NCI-H146 (cell line): ENCODE measurements at places on chromosomes 5 and 9.

GRCh38 chr5:59661311-59661710, 232.2 kb downstream of the PDE4D start:
- no peak for DNase-seq

- peak; percentile 61 for DNase-seq
These were observed 8.6 kb downstream of the SPINK1 start for GRCh38 chr5:147822686-147823491.

DNA sequence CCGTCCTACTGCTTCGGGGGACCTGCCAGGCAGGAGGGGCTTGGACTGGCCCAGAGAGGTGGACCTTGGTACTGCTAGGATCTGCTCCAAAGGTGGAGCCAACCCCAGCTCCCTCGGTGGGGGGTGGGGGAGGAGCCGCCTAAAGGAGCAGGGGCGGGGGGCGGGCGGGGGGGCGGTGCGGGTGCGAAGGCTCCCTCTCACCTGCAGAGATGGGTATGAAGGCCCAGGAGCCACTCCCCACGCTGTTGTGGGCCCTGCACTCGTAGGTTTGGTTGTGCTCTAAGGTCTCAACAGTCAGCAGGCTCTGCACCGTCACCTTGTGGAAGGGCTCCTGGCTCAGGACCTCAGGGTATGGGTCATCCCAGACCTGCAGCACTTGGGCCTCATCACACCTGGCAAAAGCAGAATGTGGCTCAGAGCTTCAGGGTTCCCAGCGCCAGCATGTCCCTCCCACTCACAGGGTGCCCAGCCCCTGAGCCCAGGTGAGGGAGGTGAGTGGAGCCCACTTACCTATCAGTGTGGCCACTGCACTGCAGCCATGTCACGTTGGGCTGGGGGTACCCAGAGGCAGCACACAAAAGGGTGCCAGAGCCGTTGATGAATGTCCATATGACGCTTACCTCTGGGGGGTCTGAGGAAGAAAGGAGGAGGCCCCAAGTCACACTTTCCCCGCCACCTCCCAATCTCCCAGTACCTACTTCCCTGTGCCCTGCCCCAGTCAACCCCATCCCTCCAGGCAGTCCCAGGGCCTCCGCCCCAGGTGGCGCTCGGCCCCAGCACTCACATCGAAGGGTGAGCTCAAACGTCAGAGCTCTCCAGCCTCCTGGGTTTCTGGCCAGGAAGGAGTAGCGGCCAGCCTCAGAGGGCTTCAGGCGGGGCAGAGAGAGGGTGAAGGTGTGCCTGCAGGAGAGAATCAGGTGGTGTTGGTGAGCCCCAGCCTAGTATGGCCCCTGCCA, 16.4 kb downstream of the CSF1R start:
- DNase-seq = no peak

- no peak for DNase-seq
These were observed 20.0 kb upstream of the PCAT7 start for GRCh38 chr9:94534901-94535300.

- DNase-seq = no peak
These were observed 134.8 kb downstream of the CMYA5 start for GRCh38 chr5:79824444-79824843.

- DNase-seq = no peak
These were observed 6.9 kb upstream of the ZBTB5 start for GRCh38 chr9:37471942-37472684.

GRCh38 chr9:86665416-86665815, 281.9 kb downstream of the GAS1 start:
- DNase-seq = no peak

DNA sequence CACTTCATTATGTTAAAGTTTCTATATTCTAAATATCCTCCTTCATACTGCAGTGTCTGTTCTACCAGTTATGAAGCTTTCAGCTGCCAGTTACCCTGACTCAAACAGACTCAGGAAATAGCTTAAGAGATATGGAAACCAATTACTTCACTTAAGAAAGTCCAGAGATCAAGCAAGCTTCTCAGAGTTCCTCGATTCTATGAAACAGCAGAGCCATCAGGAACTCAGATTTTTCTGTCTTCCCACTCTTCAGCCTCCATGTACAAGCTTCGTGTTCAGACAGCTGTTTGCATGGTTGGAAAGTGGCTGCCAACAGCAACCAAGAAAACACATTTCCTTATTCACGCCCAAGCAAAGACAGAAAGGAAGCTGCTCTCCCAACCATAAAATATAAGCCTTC, 216.1 kb downstream of the ACTL7B start:
- no peak for DNase-seq

DNA sequence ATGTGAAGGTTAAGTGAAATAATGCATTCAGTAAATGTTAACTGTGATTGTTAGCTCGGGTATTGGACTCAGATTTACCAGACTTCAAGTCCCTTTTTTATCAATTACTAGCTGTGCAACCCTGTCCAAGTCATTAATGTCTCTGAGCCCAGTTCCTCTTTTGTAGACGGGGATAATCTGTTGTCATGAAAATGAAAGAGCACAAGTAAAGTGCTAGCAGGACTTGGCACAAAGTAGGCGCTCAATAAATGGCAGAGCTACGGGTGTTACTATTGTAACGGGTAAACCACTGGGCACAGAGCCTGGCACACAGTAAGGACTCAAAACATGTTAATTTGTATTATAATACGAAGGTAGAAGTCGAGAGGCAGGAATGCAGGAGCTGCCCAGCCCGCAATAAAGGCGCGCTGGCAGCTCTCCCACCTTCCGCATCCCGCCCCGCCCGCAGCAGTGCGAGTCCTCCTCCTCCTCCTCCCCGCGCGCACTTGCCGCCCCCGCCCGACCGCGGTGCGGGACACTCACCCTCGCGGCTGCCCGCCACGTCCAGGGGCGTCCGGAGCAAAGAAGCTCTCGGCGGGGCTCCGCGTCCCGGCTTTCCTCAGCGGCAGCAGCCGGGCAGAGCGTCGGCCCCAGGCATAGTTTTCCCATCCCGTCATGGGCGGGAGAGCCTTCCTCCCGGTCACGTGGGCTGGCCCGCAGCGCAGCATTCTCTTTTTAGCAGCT, at the start of gene C1QTNF2:
Gene C1QTNF2 (minus strand): TSS at position 637 of the 723 bp plus-strand sequence. CDS start 15,615 bp downstream, outside the sequence.
- peak; percentile 41 for DNase-seq

DNA sequence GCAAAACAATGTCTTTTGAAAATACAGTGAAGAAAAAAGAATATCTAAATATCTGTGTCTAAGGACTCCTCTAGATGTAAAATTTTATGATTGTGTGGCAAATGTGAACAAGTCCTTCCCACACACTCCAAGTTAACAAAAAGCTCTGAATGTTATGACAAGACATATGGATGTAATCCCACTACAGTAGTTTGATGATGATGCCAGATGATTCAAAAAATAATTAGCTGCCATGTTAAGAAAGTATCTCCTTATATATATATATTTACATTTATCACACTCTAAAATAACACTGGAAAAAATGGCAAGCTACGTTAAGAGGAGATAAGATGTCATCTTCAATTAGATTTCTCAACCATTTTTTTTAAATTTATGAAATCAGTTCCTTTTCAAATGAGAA, 178.5 kb downstream of the NFIB start:
- no peak for DNase-seq

GRCh38 chr9:99953861-99954507, 47.5 kb downstream of the STX17 start:
- no peak for DNase-seq

DNA sequence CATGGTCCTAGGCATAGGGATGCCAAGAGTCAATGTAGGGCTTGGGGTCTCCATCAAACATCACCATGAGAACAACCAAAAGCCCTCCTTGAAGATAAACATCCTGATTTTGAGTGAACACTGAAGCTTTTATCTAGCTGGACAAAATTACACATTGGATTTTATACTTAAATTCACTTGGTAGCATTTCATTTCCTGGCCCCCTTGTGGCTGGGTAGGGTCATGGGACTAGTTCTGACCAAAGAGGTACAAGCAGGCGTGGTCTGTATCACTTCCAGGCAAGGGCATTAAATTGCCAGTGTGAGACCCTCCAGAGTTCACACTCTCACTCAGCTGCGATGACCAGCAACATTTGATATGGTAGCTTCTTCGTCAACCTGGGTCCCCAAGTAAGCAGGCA, 320.3 kb downstream of the ACTL7B start:
- DNase-seq = no peak

DNA sequence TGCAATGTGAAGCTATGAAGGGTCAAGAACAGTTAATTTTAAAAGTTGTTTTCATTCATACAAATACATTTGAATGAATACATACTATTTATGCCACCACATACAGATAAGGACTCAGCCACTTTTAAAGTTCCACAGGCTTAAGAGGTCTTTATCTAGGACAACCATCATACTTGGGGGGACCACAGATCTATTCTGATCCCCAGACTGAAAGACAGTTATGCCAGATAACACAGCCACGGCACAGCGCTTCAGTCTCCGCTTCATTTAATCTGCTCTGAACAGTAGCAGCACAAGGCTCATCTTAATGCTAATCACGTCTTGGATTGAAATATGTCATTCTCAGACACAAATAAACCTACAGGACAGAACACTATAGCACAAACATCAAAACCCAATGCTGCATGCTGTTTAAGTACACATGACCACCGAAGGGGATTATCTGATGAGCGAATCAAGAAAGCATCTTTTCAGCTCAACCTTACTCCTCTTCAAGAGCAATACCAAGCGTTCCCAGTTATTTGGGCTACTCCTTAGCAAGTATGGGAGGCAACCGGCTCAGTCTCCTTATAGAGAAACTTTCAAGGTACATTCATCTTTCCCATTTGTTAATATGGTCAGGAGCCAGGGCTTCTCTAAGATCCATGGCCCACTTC, 33.3 kb downstream of the PUM3 start:
- no peak for DNase-seq

GRCh38 chr5:17219006-17219422, 1.6 kb downstream of the BASP1 start:
- peak; percentile 80 for DNase-seq

- DNase-seq = peak; percentile 3
These were observed 19.6 kb downstream of the MFAP3 start for GRCh38 chr5:154058055-154059038.

- DNase-seq = no peak
These were observed 233.9 kb downstream of the TLR4 start for GRCh38 chr9:117938086-117938485.

- DNase-seq = no peak
These were observed 12.8 kb upstream of the PITX1 start for GRCh38 chr5:135046661-135047346.

GRCh38 chr5:115558388-115558956, 13.9 kb upstream of the FEM1C start:
- DNase-seq = no peak

DNA sequence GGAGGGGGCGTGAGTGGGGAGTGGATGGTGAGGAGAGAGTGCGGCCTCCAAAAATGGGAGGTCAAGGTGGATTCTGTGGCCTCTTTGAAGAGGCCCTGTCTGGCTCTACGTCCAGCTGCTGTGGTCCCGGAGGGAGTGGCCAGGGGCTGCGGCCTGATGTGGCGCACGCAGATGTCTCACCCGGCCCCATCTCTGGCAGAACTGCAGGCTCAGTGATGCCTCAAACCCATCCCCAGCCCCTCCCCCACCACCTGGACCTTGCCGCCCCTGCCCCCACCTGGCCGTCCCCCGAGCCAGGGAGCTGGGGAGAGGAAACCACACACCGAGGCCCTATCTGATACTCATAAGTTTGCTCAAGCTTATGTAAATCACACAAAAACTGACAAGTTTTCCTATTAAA, 267.6 kb downstream of the PBX3 start:
- DNase-seq = no peak
